NCI-H187 (cell line): ENCODE measurements at places on chromosomes 6 and 20.

- DNase-seq, result no peak
These were observed 145.4 kb downstream of the TTLL2 start for GRCh38 chr6:167470101-167470835.

- DNase-seq, result no peak
These were observed 555.9 kb downstream of the C6orf118 start for GRCh38 chr6:164753517-164753916.

GRCh38 chr6:88867841-88868731 lies 95.3 kb downstream of the RNGTT start:
- DNase-seq, result no peak

- DNase-seq, result no peak
These were observed 217.6 kb upstream of the DTNBP1 start for GRCh38 chr6:15880262-15880973.

- no peak for DNase-seq
These were observed 81.4 kb downstream of the LAMA2 start for GRCh38 chr6:128964233-128964755.

- DNase-seq, result peak; percentile 62
These were observed 993 bp upstream of the NCOA7 start for GRCh38 chr6:125789576-125790357.

GRCh38 chr6:89302936-89303335 lies 12.2 kb downstream of the GABRR2 start:
- no peak for DNase-seq

DNA sequence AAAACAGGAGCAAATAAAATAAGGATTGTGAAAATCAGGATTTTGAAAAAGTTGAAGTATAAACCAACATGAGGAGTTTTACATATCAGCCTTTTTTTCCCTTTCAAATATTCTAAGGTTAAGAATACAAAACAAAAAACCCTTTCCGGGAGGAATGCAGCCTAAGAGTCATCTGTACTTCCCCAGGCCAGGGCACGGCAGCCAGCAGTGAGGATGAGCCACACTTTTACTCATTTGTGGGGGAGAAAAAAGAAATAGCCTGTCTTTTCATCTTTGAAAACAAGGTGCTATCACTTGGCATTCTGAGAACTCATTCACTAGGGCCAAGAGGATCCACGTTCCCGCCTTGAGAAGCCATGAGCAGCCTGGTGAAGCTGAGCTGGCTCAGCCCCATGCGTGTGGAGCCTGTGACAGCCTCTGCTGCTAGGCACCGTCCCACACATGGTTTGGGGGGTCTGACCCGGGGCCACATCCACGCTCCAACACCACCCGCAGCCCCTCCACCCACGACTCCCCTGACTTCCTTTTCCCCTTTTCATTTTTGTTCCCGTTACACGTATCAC lies 11.2 kb downstream of the SLC22A1 start:
- no peak for DNase-seq

- no peak for DNase-seq
These were observed 184.6 kb downstream of the ATXN1 start for GRCh38 chr6:16576451-16577368.

GRCh38 chr20:16317445-16318362 lies 255.5 kb downstream of the KIF16B start:
- DNase-seq, result no peak

DNA sequence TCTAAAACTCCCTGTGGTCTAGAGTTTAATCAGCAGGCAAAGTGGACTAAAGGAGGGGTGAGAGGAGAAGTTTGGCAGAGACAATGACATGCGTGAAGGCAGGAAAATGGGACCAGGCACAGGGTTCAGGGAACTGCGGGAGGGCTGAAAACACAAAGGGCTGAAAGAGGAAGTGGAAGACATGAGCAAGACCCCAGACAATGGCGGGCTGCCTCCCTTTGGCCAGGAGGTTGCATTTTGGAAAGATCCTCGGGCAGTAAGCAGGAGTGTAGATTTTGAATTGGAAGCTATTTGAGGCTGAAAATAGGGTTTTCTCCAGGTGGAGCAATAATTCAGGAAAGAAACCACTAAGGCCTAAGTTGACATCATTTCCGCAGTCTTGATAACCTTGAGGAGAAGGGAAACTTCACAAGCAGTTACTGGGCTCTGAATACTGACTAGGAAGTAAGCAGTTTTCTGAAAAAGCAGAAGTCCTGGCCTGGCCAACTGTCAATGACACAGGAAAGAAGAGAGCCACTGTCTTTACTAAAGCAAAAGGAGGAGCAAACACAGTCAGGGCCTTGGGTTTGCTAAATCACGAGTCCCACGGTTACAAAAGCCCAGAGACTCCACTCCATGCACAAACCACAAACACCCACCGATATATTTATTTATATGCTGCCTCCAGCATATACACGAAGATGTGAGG lies 3.4 kb downstream of the LY86 start:
- no peak for DNase-seq
